Putamen (tissue), 1 donor: ENCODE measurements at places on chromosomes 12 and 14.

- no peak for DNase-seq
Measured at GRCh38 chr14:49942090-49942489, 49.2 kb downstream of the ARF6 start.

GRCh38 chr14:71716041-71716772, 216.0 kb upstream of the RGS6 start:
- no peak for DNase-seq

DNA sequence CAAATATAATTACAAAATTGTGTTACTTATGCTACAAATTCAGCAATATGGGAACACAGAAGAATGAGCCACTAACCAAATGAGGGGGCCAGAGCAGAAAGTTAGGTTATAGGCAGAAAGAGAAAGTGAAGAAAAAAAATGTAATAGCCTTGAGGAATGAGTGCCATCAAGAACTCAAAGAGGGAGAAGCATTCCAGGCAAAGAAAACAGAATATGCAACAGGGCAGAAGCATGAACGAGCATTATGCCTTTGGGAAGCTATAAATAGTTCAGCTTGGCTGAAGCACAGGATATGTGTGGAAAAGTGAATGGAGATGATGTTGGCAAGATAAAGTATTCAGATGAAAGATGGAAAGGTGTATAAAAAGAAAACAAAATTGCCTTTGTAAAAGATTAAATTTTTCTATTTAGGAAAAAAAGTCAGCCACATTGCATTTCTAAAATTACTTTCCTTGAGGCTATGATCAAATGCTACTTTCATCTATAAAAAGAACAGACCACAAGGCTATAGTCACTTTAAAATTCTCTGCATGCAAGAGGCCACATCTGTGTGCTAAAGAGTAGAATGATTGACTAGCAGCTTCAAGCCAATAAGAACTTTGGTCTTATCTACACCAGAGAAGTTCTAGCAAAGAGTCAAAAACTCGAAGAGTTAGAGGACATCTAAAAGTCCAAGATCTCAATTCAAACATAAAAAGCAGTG, 193.6 kb upstream of the GARIN6 start:
- no peak for DNase-seq

DNA sequence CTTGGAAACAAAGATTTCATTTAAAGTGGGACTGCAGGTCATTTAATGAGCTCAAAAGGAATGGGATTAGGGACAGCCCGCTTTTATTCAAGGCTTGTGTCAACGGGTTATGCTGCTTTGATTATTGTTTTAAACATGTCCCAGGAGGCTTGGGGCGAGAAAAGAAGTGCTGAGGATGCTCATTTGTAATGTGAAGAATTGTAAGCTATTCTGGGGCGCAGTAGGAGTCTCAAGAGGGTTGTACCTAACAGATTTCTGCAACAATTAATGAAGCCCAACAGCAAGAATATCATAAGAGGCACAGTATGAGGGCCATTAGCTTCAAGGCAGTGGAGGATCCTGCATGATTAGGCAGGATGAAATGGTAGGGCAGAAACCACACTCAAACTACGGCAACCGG, 122.5 kb downstream of the KTN1 start:
- DNase-seq: no peak

GRCh38 chr14:34710744-34711143, 3.6 kb downstream of the CFL2 start:
- no peak for DNase-seq

DNA sequence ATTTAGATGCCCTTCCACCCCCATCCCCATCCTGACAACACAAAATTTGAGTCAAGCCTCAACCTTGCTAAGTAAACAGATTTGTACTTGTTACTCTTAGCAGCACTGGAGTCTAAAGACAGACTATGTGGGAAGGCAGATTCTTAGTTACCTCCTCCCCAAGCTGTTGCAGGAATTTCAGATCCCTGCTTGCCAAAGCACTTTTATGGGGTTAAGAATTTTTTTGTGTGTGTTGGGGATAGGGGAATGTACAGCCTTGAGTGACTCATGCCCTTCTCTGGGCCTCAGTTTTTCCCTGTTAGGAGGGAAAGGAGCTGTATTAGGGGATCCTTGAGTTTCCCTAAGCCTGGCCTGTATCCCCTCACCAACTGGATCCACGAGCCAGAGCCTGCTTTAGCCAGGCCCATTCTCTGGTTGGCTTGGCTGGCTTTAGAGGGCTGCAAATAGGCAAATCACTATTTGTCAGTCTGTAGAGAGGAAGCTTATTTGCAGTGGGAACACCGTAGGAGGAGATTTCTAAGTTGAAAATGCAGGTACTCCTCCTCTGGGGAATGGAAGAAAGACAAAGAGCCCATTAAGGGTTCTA, 27.7 kb upstream of the RNU6-8 start:
- DNase-seq: no peak

GRCh38 chr12:122336015-122336946, 70.0 kb upstream of the VPS33A start:
- no peak for DNase-seq

GRCh38 chr12:31663576-31663975, 4.1 kb downstream of the ETFBKMT start:
- DNase-seq: no peak

- no peak for DNase-seq
Measured at GRCh38 chr12:47231456-47231855, 151.7 kb upstream of the AMIGO2 start.
